ENCODE measurements at places on chromosomes 3 and 15.

DNA sequence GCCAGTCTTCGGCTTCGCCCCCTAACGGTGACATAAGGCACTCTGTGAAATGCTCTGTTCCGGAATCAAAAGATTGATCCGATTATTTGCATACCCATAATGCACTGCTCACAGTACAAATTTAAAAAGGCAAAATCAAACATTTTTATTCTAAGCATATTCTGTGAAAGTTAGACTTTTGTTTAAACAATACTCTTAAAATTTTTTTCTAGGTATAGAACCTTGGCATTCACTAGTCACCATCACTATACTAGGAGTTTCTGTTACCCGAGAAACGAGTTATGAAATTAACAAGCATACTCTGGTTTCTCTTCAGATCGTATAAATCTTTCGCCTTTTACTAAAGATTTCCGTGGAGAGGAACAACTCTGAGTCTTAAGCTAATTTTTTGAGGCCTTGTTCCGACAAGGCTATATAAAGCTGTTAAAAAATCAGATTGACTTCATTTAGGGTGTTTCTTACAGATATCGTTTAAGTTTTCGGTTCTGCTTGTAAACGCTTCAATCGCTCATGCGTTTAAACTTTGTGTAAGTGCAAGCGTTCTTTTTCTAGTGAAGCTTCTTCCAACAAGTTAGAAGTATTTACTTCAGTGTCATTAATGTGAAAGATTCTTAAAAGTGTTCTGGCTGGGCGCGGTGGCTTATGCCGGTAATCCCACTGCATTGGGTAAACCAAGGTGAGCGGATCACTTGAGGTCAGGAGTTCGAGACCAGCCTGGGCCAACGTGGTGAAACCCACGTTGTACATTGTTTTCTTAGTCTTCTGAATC, at the start of gene RNU5B-1:
Gene RNU5B-1 (plus strand): TSS at position 297 of the 769 bp plus-strand sequence.
- peak; percentile 98 for DNase-seq

DNA sequence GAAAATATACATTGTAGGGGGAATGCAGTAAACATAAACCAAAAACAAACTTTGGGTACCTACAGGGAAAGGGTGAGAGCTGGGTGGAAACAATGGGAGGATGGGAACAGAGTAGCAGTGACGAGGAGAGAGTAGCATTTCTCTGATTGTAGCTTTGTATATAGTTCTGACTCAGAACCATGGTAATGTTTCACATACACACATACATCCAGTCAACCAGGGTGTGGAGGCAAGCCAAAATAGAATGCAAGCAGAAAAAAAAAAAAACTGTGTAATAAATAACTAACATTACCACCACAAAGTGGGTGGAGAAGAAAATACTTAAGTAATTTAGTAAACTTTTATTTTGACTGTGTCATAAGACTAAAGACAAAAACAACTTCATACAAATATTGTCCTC, 27.2 kb downstream of the BCL2A1 start:
- DNase-seq: peak; percentile 23

DNA sequence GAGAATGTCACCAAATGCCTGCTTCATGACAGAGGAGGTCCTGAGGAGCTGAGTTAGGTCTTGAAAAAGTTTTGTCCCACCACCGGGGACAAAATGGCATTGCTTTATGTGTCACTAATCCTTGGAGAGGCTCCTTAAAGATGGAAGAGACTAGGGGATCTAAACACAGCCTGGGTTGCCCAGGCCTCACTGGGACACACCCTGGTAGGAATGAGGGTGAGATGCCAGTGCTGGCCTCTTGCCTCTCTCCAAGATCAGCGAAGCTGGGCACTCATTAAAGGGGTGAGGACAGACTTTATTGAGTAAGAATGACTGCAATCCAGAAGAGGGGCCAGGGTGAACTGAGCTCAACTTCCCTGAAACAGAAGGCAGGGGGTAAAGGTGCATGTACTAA, 58.5 kb upstream of the KLF13 start:
- DNase-seq: no peak

DNA sequence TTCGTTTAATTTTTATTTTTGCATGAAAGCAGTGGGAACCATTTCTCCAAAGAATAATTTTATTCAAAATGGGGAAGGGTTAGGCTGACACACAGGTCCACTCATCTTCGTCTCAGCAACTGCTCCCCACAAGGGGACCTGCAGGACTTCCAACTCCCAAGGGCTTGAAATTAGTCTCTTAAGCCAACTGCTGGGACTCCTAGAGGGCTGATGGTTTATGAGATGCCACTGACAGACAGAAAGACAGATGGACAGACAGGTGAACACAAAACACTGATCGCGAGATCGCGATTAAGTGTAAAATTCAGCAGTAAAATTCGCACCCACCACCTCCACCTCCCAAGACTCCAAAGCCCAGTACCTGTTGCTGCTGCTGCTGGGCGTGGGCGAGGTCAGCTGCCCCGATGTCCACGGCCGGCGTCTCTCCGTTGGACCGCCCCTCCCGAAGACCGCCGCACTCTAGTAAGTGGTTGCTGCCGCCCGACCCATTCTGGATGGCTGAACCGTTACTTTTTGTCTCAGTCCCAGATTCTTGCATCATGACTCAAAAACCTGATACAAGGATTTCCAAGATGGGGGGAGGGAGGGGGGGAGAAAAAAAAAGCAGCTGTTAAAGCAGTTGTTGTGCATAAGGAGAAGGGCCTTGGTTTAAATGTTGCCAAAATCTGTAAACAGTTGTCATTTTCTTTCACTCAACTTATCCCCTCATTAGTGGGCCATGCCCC, 385.5 kb downstream of the FOXP1 start:
- DNase-seq: no peak

DNA sequence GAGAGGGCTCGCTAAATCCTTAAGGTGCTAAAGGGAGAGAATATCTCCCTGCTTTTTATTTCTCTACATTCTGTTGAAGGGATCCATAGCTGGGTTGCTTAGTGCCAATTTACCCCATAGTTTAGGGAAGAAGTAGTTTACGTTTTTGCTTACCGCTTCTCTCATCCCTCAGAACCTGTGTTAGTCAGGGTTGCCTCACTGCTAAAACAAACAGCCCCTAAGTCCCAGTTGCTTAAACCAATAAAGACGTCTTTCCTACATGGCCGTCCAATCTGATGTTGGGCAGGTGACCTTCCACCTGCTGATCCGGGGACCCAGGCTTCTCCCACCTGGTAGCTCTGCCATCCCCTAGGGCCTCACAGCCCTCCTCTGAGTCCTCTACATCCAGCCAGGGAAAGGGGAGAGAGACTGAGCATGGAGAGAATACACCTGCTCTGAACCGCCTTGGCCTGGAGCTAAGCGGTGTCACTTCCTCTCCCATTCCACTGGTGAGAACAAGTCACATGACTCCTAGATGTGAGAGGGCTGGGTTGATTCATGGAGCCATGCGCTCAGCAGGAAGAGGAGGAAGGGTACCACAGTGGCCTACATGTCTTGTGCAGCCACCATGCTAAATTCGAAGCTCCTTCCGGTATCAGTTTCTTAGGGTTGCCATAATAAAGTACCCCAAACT, 26.3 kb downstream of the DNASE1L3 start:
- DNase-seq: no peak

DNA sequence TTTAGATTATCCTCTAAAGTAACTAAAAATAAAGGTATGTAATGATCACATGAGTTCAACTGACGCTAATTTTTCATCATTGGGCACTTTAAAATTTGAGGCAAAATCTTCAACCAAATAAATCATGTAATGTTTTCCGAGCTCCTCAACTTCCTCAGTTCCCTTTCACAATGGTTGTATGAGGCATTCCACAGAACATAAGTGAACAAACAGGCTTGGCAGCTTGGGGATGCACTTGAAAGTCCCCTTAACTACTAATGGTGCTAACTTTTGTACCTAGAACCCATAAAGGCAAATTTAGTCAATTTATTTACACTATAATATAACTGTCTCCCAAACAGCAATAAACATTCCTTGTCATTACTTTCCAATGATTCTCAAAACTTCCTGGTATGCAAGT, 1137.9 kb downstream of the ROBO2 start:
- no peak for DNase-seq

GRCh38 chr3:49183873-49184272, 12.5 kb downstream of the KLHDC8B start:
- DNase-seq: no peak

- DNase-seq: no peak
Measured at GRCh38 chr3:125316949-125317348, 58.2 kb downstream of the ZNF148 start.

GRCh38 chr3:4044619-4045018, 245.4 kb downstream of the LRRN1 start:
- DNase-seq: no peak

GRCh38 chr3:112379020-112379690, 46.2 kb downstream of the CD200 start:
- DNase-seq: peak; percentile 79

- DNase-seq: no peak
Measured at GRCh38 chr15:78925076-78925624, 19.7 kb downstream of the CTSH start.

DNA sequence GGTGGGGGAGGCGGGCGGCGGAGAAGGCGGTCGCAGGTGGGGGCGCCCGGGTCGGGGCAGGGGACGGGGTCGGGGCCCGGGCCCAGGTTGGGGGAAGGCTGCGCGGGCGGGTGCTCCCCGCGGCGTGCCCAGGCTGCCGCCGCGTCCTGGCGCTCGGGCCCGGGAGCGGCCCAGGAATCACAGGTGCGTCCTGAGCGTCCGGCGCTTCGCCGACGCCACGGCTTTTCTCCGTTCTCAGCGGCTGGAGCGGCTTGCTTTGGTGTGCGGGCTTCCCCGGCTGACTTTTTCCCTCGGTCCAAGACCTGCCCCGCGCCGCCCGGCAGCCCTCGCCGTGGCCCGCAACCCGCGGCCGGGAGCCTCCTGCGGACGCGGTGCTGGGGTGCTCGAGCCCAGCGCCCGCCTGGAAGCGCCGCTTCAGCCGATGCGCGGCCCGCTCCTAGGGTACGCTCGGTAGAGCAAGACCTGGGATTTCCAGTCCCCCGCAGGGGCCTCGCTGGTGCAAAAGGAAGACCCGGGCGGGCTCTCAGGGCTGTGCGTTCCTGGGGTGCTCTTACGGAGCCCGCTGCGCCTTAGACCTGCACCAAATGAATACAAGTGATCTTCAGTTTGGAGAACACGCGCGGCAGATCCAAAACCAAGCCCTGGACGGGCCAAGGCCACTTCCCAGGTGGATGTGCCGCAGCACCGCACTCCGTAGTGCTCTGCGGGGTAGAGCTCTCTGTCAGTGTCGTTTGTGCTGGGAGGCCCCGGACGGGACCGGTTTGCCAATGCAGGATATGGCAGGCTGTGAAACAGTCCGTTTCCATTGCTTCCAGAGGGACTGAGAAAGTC, 639 bp downstream of the NIPA1 start:
- no peak for DNase-seq
